ENCODE measurements at places on chromosomes 1 and 21. TPM values are rescaled to one million over a fixed set of nuclear protein-coding genes. Genes with fewer than 3 reads are reported as not detected.

The EFNA3 gene
- total RNA-seq = 3.1 TPM

The IFI44 gene
- total RNA-seq = 12.1 TPM

The ETV3L gene
- not detected for total RNA-seq

The MAP3K21 gene
- total RNA-seq = 0.10 TPM

The CD5L gene
- total RNA-seq = not detected
